RKO (cell line): ENCODE measurements at places on chromosomes 6 and 20.

- DNase-seq: no peak
These were observed 349.6 kb downstream of the PHF3 start for GRCh38 chr6:63985223-63985622.

DNA sequence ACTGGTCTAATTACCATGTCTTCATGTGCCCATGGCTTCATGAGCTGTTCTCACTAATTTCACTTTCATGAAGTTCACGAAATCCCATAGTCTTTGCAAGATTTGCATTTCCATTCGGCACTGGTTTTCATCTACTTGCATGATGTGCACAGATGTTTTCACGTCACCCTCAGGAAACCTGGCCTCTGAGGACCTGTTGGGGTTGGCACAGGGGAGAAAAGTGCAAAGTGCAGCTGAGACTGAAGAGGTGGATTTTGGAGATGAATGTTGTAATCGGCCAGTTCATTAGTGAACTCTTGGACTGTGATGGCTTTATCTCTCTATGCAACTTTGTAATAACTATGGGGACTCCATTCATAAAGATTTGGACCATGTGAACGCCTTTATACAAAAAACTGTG lies 80.2 kb upstream of the SULF2 start:
- no peak for DNase-seq

DNA sequence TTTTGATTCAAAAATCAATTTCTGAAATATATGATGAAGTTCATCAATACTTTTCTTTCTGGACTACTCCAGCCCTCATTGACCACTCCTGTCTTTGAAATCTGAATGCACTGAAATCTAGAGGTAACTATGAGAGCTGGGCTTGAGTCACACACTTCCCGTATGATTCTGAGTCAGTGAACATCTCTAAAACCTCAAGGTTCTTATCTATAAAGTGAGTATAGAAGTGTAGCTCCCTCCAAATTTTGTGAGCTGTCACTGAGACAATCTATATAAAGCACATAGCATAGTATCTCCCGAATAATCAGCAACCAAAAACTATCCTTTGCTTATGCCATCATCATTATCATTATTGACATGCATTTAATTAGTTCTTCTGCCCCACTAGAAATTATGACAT lies 182.4 kb downstream of the TSHZ2 start:
- DNase-seq: no peak

- peak; percentile 5 for DNase-seq
These were observed 28.8 kb downstream of the FAM229B start for GRCh38 chr6:112116221-112116620.

GRCh38 chr6:2197177-2197671 lies 48.2 kb downstream of the GMDS start:
- DNase-seq: peak; percentile 72

- DNase-seq: no peak
These were observed 49.0 kb upstream of the ASF1A start for GRCh38 chr6:118844915-118845314.

GRCh38 chr6:33952016-33952415 lies 148.2 kb upstream of the MLN start:
- no peak for DNase-seq

DNA sequence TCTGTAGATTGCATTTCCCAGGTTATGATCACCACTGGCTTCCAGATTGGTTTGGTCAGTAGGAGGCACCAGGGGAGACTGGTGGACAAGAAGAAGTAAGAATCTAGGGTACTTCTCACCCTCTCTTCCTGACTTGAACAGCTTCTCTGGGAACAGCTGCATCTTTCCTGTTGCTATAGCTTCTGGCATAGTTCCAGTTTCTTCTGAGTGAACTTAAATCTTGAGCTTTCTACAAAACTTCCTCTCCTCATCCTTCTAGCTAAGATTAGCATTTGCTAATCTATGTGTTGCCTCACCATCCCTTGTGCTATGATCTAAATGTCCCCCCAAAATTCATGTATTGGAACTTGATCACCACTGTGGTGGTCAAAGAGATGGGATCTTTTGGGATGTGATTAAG lies 724.6 kb downstream of the UTRN start:
- no peak for DNase-seq

DNA sequence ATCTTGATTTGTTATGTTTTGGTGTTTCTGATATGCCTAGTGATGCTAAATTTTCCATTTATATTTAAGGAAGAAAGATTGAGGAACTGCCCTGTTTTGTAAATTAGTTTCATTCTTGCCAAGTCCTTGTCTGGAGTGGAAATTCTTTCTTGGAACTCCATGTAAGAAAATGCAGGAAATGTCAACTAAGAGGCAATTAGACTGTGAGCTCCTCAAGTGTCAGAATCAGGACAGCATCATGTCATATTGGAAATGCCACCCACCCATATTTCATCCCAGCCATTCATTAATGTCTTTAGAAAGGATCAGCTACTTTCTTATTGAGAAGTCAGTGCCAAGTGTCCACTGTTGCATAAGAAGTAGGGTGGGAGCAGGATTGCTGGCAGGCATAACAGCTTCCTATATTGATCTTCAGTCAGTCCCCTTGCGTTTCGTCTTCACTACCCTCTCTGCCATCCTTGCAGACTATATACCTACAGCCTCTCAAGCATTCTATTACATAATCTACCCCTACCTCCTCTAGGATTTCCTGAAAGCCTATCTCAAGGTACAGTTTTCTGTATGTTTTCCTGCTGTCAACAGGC lies 42.4 kb downstream of the HAO1 start:
- DNase-seq: no peak

DNA sequence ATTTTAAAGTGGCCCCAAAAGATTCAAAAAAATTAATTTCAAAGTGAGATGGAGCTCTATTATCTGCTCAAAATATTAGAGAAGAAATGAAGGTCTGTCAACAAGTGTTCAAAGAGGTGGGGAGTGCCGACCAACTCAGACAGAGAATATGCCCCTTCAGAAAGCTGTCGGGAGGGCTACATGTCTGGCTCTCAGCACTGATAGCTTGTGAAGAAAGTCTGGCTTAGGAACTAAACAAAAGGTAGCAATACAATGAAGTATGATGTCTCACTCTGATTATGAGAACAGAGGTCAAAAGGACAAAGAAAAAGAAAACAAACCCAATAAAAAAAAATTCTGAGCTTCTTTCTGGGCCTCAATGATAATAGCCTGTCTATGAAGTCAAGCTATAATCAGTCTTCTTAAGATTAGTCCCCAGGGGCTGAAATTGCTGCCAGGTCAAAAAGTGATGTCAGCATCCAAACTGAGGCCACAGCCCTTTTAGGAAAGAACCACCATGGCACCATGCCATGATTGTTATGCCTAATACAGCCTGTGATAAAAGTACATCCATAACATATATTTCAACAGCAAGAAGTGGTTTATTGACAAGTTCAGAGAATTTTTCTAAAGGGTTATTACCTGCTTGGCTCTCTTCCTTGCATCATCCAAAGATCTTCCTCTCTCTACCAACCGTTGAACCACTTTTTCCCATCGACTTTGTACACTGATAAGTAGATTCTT lies 150.9 kb downstream of the DST start:
- no peak for DNase-seq

- DNase-seq: no peak
These were observed 8.9 kb upstream of the IGF2R start for GRCh38 chr6:159959976-159960384.

- DNase-seq: no peak
These were observed 3.4 kb downstream of the SERAC1 start for GRCh38 chr6:158164579-158165170.

- no peak for DNase-seq
These were observed 3.0 kb upstream of the LAMA4 start for GRCh38 chr6:112257178-112257855.

- no peak for DNase-seq
These were observed at the start of gene TNNC2 for GRCh38 chr20:45827030-45827652. TSS of gene TNNC2 (minus strand) at chr20:45827312. CDS start at chr20:45827248, 64 bp downstream.

DNA sequence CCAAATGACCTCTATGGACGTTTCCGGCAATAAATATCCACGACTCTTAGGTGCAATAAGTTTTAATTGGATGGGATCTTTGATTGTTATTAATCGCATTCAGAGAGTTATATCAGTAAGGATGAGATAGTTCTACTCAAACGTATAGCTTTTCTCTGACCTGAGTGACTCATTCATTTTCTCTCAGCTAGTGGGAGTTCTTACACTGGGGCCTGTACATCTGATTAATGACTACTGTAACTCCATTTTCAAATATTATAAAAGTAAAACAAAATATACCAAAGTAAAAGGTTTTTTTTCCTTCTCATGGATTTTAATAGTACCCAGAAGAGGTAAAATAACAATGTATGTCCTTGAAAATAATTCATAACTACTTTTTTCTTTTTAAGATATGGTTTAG lies 41.1 kb upstream of the SAMD5 start:
- no peak for DNase-seq

DNA sequence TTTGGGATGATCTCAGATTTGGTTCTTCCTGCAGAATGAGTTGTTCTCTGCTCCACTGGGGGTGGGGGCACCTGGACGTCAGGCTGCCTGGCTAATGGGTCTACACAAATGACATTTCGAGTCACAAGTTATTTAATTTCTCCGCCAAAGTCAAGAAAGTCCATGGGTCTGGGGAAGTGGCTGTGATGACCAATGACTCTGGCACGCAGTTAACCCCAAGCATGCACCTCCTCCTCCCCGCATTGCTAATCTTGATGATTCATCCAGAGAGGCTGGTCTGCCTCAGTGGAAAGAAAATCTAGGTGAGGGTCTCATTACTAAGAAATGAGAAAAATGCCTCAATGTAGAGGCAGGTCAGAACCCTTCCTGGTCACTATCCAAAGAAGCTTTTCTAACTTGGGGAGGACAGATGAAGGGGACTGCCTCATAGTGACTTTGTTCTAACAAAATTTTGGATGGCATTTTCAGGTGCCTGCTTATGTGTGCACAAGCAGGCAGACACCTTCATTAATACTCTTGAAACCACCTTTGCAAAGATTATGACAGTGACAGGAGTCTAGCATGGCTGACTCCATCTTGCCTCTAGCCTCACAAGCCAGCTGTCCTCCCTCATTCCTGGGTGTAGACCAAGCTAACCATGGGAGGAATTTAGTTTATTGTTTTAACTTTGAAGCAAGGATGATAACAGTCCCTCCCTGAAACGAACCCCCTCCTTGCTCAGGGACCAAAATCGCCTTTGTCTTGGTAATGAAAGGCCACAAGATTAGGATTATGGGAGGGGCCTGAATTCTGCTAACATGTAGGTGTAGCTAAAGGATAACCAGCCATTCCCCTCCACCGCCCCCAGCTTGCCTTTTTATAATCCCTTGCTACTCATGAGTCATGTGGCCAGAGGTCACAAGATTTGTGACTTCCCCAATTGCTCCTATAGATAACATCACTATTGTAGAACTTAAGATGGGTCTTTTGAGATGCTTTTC lies 98.6 kb upstream of the MRPS10 start:
- peak; percentile 87 for DNase-seq

GRCh38 chr6:4345543-4345942 lies 210.2 kb upstream of the ECI2 start:
- DNase-seq: no peak

DNA sequence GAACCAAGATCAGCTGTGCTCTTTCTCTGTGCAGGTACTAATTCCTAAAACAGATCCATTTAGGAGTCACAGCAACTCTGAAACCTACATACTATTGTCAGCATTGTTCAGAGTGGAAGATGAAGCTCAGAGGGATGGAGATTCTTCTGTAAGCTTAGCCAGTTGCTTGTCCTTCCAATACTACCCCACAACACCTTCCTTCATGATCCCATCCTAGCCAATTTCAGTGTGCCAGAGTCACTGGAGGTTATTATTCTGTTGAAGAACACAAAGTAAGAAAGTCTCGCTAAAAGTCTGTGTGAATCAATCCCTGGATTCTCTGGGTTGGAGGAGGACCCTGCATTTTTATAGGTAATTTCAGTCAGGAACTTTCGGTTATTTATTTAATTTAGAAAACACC lies 2.3 kb downstream of the POPDC3 start:
- no peak for DNase-seq

GRCh38 chr6:154267508-154268106 lies 89.0 kb downstream of the IPCEF1 start:
- no peak for DNase-seq
